ENCODE measurements at places on chromosomes 4 and X.

DNA sequence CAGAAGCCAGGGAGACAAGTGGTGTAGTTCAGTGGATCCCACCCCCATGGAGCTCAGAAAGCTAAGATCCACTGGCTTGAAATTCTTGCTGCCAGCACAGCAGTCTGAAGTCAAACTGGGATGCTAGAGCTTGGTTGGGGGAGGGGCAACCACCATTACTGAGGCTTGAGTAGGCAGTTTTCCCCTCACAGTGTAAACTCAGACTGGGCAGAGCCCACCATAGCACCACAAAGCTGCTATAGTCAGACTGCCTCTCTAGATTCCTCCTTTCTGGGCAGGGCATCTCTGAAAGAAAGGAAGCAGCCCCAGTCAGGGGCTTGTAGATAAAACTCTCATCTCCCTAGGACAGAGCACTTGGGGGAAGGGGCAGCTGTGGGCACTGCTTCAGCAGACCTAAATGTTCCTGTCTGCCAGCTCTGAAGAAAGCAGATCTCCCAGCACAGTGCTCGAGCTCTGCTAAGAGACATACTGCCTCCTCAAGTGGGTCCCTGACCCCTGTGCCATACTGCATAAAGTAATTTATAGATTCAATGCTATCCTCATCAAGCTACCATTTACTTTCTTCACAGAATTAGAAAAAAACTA, 163.2 kb downstream of the HHIP start:
- no peak for DNase-seq

DNA sequence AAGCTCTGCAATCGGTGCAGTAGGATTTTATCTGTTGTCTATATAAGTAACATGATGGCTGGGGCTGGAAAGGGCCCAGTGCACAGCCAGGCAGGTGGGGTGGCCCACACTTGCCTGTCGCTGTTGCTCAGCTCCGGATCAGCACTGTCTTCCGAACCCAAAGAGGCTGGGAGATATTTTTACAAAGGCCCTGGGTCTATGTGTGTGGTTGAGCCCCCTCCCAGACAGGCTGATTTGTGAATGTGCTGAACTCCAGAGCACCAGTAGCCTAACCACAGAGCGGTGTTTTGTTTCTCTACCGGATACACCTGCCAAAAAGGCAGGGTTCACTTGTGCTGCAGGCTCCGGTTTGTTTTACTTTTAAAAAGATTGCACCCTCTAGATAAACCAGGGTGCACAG, 33.5 kb upstream of the CHRNA9 start:
- no peak for DNase-seq

GRCh38 chr4:40719008-40719623, 30.6 kb upstream of the NSUN7 start:
- DNase-seq: peak; percentile 31

- DNase-seq: no peak
Observed at GRCh38 chr4:51845711-51846110, 2.8 kb downstream of the DCUN1D4 start.

DNA sequence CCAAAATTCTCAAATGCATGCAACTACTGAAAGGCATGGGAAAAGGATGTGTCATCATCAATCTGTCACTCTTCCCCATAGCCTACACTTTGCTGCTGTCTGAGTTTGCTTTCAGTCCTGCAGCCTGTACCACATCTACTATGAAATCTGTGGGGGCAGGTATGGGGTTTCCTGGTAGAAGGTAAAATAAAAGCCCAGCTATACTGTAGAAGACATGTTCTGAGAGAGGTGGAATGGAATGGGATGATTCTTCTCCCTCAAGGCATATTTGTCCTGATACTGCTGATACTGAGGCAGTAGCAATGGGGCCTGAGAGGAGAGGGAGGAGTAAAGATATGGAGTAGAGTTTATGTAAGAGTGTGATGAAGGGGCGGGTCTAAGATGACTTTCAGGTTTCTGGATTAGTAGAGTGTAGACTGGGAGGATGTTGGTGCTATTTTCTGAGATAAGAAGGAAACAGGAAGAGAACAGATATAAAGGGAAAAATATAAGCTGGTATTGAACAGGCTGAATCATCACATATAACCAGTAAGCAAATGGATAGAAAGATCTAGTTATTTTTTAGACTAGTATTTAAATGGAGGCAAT, 38.7 kb upstream of the GYPA start:
- no peak for DNase-seq

- DNase-seq: no peak
Observed at GRCh38 chr4:151629097-151629783, 131.6 kb downstream of the GATB start.

DNA sequence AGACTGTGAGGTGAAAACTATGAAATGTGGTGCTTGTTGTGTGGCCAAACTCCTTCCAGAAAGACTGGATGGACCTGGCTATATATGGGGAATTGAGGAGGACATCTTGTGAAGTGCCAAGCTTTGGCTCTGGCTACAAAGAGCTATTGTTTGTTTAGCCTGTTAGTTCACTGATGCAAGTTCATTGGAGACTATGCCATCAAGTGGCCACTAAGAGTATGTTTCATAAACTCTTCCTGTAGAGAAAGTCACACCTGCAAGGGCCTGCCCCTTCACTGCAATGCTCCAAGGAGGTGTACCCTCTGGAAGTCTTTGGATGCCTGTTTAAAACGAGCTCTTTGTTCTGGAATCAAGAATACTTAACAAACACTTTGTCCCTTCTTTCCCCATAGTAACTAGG, 382.0 kb downstream of the GABRG1 start:
- no peak for DNase-seq

DNA sequence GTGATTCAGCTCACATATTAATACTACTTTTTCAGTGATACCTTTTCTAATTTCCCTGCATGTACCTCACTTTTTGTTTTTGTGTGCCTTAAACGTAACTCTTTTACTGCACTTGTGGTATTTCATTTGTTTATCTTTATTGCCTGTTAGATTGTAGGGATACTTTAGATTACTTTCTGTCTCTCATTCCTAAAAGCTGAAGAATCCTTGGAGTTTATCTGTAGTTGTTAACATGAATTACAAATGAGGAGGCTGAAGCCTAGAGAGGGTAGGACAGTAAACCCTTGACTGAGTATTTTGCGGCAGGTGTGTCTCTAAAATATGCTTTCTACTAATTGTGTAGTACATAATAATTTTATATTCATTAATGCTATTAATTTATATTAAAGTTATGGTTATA, 34.9 kb downstream of the BMP2K start:
- no peak for DNase-seq

- DNase-seq: no peak
Observed at GRCh38 chr4:85127653-85128052, 161.2 kb upstream of the WDFY3 start.

DNA sequence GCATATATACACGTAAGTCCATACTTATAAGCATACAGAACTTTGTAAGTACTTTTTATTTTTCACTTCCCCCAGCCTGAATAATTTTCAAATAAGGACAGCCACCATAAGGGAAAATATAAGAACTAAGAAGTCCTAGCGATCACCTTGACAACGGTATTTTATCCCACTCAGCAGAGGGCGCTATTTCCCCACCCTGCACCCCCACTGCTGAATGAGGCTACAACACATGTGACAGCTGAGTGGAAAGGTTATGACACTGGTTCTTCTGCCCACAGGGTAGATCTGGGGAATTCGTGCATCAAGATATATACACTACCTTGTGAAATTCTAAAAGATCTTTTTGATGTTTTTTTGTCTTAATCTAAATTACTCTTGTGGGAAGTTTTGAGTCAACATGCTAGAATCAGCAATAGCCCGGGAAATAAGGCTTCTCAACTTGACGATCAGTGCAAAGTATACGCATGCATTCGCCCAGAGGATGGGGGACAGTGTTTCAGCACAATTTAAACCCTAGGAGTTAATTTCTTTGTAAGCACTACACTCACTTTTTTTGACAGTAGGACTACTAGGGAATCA, 151.5 kb downstream of the CORIN start:
- peak; percentile 12 for DNase-seq

DNA sequence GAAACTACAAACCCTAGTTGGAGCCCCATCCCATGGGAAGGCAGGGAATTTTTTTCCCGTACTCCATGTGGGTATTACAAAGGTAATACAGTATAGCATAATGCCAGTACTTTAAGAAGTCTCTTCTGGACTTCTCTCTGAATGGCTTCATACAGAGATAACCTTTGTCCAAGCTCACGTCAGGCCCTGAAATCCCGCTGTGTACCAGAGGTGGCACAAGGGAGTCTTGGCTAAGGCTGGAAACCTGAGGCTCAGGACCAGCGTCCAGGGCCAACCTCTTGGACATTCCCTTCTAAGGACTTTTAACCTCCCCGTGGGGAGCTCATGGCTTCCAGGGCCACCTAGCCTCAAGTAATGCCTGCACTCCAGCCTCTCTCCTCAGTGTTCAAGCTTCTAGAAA, 338.9 kb upstream of the FAM241A start:
- DNase-seq: peak; percentile 18

DNA sequence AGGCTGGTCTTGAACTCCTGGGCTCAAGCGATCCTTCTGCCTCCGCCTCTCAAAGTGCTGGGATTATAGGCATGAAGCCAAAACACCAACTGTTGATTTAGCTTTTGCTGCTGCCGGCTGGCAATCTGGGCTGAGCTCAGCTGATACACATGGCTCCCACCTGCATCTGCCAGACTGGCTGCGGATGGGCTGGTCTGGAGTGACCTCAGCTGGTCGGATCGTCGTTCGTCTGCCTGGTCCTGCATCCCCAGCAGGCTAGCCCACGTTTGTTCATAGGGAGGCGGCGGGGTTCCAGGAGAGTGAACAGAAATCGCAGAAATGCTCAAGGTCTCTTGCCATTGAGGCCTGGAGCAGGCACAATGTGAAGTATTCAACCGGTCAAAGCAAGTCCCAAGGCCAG, 74.4 kb upstream of the DDX3X start:
- no peak for DNase-seq

GRCh38 chr4:29046781-29047180, 1673.4 kb upstream of the PCDH7 start:
- DNase-seq: no peak

DNA sequence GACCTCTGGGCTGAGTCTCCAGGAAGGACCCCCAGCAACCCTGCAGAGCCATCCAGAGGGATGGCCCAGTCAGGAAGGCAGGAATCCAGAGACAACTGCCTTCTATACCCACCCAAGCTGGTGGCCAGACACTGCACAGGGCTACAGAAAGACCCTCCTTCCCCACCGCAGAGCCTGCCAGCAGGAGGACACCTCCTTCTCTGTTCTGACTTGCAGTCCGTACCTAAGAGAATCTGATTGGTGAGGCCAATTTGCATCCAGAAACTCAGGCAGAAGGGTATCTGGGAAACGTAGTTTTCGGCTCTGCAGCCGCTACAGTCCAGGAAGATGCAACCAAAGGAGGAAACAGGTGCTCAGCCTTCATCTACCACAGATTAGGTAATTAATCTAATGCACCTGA, 155.4 kb upstream of the FRG1 start:
- DNase-seq: no peak

GRCh38 chrX:2336181-2336580, 164.6 kb downstream of the DHRSX start:
- no peak for DNase-seq

DNA sequence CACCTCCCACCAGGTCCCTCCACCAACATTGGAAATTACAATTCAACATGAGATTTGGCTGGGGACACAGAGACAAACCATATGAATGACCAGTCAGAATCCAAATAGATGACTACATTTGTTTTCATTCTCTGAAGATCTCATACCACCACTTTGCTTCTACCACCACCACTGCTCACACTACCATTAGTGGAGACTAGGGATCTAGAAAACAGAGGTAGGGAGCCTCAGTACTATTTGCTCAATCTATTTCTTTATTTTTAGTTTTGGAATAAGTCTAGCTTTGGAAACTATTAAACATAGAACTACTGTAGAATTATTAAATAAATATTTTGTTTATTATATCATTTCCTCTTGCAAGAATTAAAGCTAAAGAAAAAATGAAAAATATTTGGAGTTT, 727.9 kb downstream of the CCSER1 start:
- DNase-seq: no peak

GRCh38 chr4:48064349-48064748, 47.8 kb downstream of the NIPAL1 start:
- no peak for DNase-seq

DNA sequence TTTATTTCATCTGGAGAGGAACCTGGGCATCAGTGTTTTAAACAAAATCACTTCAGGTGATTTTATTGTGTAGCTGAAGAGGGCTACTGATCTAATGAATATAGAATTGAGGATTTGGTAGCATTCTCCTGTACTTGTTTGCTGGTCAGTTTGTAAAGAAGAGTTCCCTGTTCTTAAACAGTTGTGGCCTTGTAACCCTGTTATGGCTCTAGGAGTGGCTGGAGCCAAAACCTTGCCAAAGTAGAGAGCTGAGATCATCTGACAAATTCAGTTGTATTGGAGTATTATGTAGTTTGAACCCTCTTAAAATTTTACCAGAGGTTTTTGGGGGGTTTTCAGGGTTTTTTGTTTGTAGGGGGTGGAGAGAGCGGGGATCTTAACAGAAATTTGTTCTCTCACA, 36.5 kb downstream of the USP9X start:
- no peak for DNase-seq

DNA sequence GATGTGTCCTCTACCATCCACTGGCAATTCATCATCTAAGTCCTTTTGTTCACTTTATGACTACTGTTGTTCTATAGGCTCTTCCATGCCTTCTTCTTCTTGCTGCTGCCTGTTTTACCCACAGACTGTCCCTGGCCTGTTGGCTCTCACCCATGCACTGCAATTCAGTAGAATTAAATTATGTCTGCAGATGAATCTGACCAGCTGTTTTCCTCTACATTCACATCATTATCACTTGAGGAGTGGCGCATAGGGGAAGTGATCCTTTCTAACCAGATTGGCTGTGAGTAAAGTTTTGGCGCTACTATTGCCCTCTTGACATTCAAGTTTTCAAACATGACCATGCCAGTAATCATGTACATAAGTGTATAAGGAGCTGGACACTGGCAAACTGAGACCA, 91.7 kb downstream of the FRMPD4 start:
- DNase-seq: no peak

DNA sequence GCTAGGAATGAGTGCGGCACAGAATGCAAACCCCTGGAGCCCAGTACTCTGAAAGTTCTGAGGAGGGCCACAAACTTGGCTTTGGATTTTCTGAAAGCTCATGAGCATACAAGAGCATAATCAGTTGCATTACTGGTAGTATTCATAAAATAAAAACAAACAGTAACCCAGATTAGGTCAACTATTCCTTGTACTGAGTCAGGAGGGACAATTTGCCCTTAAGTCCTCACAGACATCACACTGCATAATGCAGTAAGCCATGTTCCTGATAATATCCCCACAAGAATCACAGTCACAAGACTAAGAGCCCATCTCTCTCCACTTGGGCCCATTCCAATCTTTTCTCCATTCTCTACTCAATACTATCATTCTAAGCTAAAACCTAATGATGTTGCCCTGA, 126.9 kb upstream of the NEIL3 start:
- DNase-seq: no peak

DNA sequence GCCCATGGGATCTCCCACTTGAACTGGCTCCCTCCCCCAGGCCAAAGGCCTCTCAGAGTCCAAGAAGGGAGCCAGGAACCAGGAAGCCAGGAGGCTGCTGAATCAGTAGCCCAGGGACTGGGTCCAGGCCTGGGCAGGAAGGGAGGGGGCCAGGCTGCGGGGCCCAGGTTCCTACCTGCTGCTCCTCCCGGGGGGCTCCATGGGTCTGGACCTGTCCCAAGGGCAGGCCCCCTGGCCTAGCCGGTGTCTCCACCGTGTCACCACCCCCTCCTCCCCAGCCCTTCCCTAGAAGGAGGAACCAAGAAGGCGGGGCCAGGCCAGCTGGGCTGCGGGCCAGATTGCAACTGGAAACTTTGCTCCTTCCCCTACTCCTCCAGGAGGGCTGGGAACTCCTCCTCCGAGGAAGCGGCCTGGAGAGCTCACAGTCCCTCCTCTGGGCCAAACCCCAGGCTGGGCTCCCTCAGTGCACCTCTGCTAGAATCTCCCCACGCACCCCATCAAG, at the start of gene IQSEC2:
Gene IQSEC2 (minus strand): TSS at position 264 of the 502 bp plus-strand sequence.
- DNase-seq: no peak
